ENCODE measurements at places on chromosomes 1 and 21.

GRCh38 chr21:38460171-38460742, 38.0 kb downstream of the ERG start:
- no peak for DNase-seq

DNA sequence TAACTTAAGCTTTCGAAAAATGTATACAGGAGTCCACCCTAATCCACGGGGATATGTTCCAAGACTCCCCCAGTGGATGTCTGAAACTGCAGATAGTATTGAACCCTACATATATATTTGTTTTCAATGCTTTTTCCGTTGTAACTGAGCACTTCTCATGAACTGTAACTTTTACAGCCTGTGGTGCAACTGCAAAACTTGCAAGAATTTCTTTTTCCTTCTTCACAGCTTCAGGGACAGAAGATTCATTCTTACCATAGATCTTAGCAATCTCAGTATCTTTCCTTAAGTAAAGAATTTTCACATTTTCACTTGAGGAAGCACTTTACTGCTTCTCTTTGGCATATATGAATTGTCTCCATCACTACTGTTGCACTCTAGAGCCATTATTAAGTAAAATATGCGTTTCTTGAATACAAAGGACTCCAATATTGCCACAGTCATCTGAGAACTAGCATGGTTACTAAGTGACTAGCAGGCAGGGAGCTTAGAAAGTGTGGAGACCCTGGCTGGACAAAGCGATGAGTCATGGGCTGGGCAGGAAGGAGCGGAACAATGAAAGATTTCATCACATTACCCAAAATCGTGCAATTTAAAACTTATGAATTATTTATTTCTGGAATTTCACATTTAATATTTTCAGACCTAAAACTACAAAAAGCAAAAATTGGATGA, 14.1 kb downstream of the DPYD start:
- DNase-seq, result no peak

DNA sequence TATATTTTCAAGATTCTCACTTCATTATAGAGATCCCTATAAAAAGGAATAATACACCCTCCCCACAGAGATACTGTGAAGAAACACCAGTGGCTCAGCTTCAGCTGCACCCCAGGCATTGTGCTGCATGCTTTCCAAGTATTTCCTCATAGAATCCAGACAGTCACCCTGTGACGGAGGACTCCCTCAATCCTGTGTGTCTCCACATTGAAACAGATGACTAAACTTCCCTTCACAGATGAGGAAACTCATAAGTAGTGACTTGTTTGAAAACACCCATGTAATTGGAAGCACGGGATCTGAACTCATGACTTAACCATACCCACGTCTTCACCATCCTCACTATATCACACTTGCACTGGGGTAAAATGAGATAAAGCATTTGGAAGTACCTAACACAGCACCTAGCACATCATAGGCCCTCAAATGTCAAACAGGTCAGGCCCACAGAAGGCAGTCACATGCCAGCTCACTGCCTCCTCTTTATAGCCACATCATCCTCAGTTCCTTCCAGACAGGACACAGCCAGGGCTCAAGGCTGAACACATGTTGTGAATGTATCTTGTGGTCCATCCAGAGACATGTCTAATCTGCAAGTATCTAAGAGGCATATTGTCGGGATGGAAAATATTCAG, 55.2 kb downstream of the GPR161 start:
- no peak for DNase-seq

- no peak for DNase-seq
These were observed 470.5 kb downstream of the LTN1 start for GRCh38 chr21:28522014-28522799.

DNA sequence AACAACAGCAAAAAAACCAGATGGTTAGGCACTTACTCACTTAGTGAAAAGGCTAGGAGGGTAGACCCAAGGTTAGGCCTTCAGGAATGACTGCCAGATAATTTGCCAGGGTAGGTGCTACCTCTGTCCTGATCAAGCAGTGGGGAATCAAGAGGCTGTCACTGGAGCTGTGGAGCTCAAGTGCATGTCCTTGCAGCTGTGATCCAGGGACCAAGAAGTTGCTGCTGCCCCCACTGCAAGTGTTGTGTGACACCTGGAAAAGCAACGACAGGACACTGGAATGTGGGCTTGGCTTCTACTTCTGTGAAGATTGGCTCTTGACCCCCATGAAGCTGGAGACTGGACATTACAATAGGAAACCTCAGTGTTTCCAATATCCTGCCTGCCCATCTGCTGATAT, 72.1 kb downstream of the PEX14 start:
- DNase-seq, result no peak

GRCh38 chr1:156838972-156839371, 19.9 kb downstream of the INSRR start:
- no peak for DNase-seq

DNA sequence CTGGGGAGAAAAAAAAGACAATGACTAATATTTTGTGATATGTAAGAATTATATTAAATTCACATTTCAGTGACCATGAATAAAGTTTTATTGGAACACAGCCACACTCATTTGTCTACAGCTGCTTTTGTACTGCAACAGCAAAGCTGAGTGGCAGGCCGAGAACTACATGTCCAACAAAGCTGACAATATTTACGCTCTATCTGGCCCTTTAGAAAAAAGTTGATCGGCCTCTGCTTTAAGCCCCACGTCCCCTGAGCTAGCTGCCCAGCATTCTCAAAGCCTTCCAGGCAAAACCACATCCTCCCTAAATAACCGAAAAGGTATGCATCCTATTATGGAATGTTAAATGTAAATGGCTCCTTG, 8.6 kb downstream of the SLC2A1 start:
- no peak for DNase-seq

DNA sequence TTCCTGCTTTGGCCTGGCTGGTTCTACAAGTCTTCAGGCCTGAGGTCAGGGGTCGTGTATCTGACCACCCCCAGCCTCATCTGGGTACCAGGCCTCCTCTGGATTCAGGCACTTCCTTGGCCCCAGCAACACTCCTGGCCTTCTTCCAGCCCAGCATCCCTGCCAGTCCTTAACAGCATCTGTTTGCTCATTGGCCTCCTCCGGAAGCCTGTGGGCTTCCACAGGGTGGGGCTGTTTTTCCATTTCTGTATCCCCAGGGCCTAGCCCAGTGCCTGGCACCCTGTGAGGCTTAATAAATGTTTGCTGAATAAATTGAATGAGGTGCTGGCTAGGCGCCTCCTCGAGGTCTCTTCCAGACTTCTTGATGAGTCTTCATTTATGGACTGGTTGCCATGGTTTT, 21.5 kb upstream of the GPR37L1 start:
- no peak for DNase-seq

- no peak for DNase-seq
These were observed 2.9 kb downstream of the EIF2D start for GRCh38 chr1:206609229-206609991.

DNA sequence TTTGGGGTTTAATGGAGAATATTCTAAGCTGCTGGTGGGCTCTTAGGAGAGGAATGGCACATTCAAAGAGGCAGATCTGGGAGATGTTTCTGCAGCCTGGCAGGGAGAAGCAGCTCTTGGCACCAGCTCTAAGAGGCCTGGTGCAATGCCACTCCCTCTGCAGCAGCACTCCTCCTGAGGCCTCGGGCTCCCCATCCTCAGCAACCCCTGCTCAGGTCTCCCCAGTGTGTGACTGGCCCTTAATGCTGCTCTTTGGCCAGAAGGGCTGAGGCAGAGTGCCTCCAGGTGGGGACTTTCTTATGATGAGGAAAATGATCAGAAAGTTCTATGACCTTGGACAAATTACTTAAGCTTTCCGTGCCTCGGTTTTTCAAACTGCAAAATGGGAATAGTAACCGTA, 55.5 kb downstream of the MAB21L3 start:
- no peak for DNase-seq
